ENCODE measurements at places on chromosomes 13 and 19.

DNA sequence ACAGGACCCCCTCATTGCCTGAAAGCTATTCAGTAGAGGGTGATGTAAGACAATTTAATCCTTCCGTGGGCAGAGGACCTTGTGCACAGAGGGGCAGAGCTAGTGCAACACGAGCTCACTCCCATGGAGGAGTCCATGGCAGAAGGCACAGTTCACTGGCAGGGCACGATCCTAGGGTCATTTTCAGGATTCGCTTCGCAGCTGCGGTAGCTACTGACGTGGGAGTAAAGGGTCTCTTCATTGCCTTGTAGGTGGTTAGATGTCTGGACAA, 207.8 kb downstream of the FOXO1 start:
- DNase-seq = no peak

DNA sequence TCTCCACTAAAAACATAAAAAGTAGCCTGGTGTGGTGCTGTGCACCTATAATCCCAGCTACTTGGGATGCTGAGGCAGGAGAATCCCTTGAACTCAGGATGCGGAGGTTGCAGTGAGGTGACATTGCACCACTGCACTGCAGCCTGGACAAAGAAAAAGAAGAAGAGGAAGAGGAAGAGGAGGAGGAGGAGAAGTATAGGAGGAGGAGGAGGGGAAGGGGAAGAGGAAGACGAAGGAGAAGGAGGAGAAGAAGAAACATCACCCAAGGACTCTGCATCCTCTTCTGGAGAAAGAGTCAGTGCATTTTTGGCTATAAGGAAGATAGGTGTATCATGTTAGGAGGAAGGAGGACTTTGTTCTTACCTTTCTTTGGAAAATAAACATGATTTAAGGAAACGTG, 13.0 kb upstream of the FPR3 start:
- DNase-seq = no peak

DNA sequence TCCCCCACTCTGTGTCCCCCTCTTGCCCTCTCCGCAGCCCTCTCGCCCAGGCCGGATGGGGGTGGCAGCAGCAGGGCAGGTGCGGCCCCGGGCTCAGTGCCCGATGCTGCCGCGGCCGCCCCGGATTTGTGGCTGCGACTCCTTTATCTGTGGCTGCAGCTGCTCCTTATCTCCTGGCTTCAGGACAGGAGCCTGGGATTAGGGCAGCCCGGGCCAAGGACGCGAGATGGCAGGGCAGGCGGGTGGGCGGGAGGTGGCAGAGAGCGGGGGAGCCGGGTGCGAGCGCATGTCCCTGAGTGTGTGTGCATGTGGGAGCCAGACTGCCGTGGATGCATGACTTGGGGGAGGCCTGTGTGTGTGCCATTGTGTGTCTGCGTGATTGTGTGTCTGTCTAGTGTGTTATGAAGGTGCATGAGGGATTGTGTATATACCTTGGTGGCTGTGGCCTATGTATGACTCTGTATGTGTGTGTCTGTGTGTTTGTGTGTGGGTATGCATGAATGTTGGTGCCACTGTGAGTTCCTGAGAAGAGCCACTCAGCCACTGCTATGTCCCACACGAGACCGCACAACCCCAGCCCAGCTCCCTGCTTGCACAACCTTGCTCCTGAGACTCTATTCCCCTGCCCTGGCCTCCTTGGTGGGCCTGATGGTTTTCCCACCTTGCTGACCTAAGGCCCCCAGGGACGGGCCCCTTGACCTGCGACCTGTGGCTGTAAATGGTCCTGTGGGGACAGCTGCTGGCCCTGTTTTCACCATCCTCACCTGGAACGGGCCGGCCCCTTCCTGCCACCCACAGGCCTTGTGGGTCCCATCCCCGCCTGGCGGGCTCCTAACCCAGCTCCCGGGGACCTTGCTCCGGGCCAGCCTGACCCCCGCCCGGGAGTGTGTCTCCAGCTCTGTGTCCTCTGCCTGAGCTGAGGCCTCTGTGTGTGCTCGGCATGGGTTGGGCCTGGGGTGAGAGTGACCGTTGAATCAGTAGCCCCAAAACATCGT, 5.3 kb upstream of the NRTN start:
- no peak for DNase-seq

- no peak for DNase-seq
These were observed 497.0 kb downstream of the FOXO1 start for GRCh38 chr13:40169476-40169875.

GRCh38 chr19:50943074-50943828, 9.6 kb downstream of the KLK5 start:
- no peak for DNase-seq

DNA sequence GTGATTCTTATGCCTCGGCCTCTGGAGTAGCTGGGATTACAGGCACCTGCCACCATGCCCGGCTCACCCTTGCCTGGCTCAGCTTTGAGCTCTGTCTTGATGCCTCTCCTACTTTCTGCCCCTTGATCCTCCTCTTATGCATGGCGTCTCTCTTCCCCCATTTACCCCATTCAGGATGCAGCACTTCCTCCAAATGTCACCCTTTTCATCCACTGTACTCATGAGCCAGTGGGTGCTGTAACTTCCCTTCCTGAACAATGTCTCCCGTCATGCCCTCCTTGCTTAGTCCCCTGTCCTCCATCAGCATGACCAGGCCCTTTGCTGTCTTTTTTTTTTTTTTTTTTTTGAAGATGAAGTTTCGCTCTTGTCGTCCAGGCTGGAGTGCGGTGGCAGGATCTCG, 3.4 kb upstream of the SIGLEC9 start:
- DNase-seq = no peak

DNA sequence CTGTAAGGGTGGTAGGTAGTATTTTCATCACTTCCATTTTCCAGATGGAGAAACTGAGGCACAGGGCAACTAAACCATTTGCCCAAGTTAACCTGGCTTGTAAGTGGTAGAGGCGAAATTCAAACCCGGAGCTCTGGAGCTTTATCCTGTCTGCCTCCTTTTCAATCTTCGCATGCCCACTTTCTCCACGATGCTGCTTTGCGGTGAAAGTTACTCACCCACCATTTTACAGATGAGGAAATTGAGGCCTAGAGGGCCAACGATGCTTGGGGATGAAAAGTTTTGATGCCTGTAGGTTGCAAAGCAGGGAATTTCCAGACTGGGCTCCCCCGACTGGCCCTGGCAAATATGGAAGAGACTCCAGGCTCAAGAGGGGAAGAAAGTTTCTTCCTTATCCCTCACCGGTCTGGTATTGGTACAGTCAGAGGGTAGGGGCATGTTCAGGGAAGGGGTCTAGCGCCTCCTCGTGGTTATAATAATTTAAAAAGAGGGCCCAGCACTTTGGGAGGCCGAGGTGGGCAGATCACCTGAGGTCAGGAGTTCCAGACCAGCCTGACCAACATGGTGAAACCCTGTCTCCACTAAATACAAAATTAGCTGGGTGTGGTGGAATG, 1.9 kb upstream of the SH2D3A start:
- DNase-seq = no peak

DNA sequence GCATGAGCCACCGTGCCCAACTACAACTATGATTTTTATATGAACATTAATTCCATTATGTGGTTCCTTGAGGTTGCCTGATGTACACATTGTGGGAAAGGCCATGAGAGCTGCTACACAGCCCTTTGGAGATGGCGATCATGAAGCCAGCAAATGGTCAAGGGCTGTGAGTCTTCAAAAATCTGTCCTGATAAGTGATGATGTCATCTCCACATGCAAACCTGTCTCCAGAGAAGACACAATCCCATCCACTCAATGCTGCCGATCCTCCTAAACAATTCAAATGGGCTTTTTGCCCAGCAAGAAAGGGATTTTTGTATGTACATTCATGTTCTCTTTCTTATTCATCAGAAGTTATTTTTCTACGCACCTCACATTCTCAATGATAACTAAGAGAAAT, 17.6 kb downstream of the SIGLEC7 start:
- DNase-seq = no peak

- DNase-seq = no peak
These were observed 1615.4 kb downstream of the EFNB2 start for GRCh38 chr13:104920091-104920490.

DNA sequence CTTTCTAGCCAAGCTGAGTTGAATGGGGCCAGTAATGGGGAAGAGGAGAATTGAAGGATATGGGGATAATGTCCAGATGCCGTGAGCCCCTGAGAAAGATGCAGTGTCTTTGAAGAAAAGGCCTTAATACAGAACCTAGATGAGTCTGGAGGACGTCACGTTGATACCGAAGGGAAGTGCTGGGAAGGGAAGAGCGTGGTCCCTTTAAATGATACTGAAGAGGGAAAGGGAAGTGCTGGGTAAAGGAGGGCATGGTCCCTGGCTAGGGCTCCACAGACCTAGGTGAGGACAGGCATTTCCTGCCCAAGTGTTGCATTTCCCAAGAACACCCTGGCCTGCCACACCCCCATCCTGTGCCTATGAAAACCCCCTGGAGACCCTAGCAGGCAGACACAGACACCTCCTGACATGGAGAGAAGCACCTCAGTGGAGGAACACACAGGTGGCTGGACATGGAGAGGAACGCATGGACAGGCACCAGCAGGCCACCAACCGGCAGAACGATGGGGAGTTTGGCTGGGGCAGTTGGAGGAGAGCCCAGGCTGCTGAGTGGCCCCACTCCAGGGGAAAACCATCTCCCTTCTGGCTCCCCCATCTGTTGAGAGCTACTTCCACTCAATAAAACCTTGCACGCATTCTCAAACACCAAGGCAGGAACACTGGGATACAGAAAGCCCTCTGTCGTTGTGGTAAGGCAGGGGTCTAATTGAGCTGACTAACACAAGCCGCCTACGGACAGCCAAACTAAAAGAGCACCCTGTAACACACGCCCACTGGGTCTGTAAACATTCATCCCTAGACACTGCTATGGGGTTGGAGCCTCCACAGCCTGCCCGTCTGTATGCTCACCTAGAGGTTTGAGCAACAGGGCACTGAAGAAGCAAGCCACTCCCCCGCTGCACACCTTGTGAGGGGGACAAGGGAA, 34.9 kb upstream of the POMP start:
- DNase-seq = no peak

DNA sequence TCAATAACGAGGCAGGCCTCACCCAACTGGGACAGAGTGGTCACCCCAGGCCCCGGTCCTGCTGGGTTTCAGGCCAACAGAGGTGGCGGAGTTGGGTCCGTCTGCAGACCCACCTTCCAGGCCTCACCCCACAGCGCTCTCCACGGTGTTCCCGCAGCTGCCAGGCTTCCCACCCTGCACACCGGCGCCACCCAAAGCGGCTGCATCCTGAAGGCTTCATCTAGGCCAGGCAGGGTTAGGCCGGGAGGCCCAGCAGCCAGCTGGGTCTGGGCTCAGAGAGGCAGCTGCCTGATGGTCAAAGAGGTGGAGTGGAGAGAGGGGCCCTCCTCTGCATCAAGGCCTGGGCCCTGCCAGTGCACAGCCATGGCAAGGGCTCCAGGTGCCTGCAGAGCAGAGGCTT, 44.1 kb downstream of the EPSTI1 start:
- DNase-seq = no peak

GRCh38 chr13:55554741-55555140, 1586.0 kb upstream of the PRR20A start:
- DNase-seq = no peak

GRCh38 chr19:3608750-3609322, 2.2 kb upstream of the TBXA2R start:
- DNase-seq = no peak

DNA sequence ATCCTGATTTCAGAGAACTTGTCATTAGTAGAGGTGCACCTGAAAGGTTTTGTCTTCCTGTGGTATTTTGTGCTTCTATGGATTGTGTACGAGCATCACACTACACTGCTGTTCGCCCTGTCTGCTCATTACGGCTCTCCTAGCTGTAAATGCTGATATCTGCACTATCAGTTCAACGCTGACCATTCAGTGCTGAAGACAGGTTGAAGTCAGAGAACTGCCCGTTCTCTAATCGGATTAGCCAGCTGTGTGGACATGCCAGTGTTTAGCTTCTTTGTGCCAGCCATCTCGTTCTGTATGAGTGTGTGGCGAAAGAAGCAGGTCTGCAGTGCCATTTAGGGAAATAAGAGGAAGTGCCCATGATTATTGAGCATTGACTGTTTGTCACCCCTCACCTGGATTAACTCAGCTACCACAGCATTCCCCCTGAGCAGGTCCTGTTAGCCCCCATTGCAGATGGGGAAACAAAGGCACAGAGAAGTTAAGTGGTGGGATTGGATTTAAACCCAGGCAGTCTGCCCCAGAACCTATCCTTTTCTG, 21.6 kb upstream of the C1QTNF9 start:
- DNase-seq = no peak

- no peak for DNase-seq
These were observed 216.4 kb downstream of the SLITRK5 start for GRCh38 chr13:87887459-87888123.

DNA sequence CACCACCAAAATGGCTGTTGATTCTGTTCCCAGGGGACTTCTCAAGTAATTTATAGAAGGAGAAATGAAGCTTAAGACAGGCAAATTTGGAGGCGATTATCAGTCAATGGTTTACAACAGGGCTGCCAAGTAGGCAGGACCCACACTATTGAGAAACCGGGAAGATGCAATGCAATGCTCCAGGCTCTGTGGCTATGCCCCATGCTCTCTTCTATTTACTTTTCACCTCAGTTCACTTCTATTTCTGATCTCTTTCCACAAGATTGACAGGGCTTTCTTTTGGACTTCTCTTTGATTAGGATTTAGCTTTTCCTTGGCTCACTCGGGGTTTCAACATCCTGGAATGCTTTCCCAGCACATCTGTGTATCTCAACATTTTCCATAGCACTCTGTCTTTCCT, 12.7 kb upstream of the RCBTB2 start:
- DNase-seq = no peak

DNA sequence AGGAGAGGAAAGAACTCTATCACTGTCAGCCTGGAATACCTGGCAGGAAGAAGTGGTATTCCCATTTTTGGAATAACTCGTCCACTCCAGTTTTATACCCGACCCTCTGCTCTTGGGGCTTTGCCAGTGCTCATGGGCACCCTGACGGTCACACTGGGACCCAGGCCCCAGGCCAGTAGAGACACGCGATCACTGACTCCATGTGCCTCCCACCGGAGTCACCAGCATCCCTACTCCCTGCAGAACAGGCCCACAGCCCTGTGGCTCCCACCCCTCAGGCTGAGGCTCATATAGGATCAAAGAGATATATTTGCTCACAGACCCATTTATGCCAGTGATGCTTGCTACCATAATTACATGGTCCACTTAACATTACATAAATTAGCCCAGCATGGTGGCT, 3.5 kb downstream of the GRTP1 start:
- no peak for DNase-seq

GRCh38 chr19:30968210-30968609, 381.0 kb downstream of the TSHZ3 start:
- DNase-seq = peak; percentile 35

Measured in left colon (tissue), 2 donors.